Activated CD8-positive, alpha-beta memory T cell treated with anti-CD3 and anti-CD28 coated beads, Interleukin-2, amount 50 U/mL, for 4 hours (primary cell): ENCODE measurements at places on chromosomes 16 and 17.

GRCh38 chr16:83853834-83854233 lies 45.1 kb upstream of the MLYCD start:
- no peak for DNase-seq

- no peak for DNase-seq
Observed at GRCh38 chr17:32487473-32488176, 832 bp downstream of the CDK5R1 start.

DNA sequence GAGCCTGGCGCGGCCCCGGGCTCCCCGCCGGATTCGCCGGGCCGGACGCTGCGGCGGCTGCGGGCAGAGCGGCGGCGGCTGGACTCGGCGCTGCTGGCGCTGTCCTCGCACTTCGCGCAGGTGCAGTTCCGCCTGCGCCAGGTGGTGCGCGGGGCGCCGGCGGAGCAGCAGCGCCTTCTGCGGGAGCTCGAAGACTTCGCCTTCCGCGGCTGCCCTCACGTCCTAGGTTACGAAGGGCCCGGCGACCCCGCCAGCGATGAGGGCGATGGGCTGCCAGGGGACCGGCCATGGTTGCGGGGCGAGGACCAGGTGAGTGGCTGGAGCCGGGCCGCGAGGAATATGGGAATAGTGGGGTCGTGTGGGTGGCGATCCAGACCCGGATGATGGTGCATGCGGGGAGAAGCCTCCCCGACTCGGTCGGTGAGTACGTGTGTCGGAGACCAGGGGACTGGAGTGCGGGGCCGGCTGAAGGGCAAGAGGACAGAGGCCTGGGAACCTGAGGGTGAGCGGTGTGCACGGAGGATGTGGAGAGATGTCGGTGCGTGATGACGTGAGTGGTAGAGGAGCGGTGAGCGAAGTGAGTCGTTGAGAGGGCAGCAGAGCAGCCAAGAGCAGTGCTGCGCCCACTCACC lies 517 bp downstream of the RUNDC1 start:
- peak; percentile 54 for DNase-seq

DNA sequence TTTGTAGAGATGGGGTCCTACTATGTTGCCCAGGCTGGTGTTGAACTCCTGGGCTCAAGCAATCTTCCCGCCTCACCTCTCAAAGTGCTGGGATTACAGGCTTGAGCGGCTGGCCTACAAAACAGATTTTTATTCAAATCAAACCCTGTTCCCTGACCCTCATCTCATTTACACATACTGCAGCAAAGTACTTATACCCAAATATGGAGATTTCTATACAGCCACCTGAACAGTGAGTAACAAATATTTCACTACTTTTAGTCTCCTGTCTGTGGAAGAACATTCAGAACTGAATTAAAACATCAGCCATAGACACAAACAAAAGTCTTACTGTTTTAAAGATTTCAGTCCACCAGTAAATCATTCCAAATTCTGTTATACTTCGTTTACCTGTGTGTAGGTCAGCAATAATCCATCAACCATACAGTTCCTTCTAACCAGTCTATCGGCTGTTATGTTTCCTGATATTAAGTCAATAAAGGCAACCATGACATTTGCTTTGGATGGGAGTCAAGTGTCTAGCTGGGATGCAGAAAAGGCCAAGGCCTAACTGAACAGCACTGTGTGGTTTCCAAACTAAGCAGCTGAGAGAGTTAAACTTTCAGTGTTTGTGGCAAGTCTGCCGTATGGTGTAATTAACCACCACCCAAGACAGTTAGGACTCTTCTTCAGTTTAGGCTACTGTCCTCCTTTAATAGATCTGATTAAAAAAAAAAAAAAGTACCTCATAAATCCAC lies 22.3 kb downstream of the ERN1 start:
- no peak for DNase-seq

GRCh38 chr17:48100160-48100559 lies 1.1 kb downstream of the CBX1 start:
- DNase-seq = no peak
